Fibroblast of skin of abdomen (primary cell): ENCODE measurements at places on chromosomes 13 and 19.

DNA sequence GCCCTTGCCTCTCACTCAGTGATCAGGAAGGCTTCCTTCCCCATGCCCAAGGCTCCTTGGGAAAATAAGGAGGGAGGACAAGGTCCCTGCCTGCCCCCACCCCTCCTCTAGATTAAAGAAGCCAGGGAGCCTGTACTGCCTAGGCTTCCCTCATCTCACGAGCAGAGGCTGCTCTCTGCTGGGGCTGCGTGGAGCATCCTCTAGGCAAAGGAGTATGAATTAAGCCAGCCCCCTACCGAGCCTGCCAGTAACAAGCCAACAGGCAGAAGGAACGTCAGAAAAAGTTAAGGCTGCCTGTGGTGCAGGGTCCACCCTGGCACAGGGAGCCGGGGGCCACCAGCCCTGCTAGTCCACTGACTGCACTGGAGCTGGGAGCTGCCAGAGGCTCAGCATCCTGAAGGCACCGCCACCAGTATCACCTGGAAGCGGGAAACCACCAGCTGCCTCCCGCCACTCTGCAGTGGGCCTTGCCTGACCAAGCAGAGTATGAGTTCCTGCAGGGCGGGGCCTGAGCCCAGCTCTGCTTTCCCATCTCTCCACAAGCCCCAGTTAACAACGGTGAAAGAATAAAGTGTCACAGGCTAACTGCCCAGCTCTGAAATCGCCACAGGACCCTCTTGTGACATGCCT is 6.8 kb downstream of the NAPA start:
- no peak for DNase-seq

- DNase-seq: no peak
Measured at GRCh38 chr13:108621462-108621861, 7.9 kb upstream of the MYO16 start.

DNA sequence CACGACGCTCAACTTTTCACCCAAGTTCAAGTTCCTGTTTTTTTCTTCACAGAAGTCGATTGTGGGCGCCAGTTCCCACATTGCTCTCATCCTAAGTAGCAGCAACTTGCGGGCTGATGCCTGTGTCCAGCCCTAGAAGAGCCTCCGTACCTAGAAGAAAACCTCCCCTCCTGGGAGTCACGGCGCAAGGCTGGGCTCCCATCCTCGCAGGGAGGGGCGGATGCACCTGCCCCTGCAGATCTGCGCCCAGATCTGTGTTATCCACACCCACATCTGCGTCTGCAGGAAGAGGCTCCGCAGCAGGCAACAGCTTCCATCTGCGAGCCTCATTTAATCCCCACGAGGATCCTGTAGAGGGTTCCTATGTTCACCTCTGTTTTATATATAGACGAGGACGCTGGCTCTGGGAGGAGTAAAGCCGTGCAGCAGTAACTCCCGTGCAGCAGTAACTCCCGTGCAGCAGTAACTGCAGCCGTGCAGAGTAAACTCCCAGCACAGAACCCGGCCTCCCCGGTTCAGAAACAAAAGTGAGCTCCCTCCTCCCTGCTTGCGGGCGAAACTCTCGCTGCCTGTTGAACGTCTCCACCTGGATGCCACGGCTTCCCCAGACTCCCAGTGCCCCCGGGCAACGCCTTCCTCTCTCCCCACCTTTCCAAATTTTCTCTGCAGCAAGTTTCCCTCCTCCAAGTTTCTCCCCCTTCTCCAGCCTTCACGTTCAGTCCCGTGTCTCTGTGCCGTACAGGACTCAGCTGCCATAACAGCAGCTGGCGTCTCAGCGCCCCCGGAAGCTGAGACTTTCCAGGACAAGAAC is 23.5 kb upstream of the LAIR1 start:
- no peak for DNase-seq

- no peak for DNase-seq
Measured at GRCh38 chr13:20161951-20162300, 1.1 kb upstream of the GJA3 start.

DNA sequence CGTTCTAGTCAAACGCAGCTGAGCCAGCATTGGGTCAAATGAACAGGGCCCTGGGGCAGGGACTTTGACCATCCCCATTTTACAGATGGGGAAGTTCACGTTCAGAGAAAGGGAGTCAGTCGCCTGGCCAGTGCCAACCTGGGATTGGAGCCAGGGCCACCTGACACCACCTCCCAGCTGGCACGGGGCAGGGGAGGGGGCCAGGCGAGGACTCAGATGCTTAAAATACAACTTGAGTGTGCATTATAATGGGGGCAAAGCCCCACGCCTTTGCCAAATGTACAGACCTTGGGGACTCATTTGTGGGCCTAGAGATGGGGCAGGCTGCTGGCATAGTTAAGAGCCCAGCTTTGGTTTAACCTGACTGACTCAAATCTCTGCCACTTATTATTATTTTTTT is 14.6 kb downstream of the PRR12 start:
- DNase-seq: no peak

- peak; percentile 49 for DNase-seq
Measured at GRCh38 chr19:47863514-47863936, 4.5 kb downstream of the TPRX2 start.

- DNase-seq: no peak
Measured at GRCh38 chr13:41250993-41251392, 12.4 kb downstream of the MTRF1 start.

DNA sequence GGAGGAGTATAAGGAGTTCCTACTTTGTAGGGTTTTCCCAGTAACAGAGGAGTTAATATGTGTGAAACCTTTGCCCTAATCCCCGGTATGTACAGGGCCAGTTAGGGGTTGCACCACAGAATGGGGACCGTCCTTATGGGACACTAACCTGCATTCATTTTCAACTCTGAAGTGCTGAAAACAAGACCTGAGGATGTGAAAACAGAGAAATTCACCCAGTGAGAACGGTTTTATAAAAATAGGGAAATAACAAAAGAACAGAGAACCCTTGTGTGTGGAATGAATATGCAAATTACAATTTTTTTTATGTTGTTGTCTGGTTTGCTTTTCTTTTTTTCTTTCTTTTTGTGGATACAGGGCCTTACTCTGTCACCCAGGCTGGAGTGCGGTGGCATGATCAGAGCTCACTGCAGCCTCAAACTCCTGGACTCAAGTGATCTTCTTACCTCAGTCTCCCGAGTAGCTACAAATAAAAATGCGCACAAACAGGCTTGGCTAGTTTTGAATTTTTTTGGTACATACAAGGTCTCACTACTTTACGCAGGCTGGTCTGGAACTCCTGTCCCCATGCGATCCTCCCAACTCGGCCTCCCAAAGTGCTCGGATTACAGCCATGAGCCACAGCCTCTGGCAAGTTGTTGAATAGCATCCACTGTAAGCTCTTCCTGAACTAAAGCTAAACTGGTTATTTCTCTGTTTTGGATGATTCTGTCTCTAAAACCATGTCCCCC is 10.6 kb downstream of the CLC start:
- no peak for DNase-seq

DNA sequence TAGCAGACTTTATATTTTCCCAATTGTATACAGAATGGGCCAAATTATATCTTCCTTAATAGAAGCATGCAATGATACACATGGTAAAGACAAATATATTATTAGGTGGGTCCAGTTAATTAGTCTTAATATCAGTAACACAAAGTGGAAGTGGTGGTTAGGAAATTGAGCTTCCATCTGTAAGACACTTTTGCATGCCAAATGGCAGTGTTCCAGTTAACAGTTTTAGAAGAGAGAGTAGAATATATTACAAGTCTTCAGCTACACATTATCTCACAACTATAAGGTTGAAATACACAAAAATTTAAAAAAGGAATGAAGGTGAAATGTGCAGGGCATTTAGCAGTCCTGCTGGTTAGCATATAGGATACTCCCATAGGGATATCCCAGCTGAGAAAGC is 536.5 kb downstream of the PCDH9 start:
- no peak for DNase-seq

GRCh38 chr13:31967155-31967554 is 64.4 kb upstream of the FRY start:
- no peak for DNase-seq

GRCh38 chr19:5627395-5627904 is 4.6 kb downstream of the SAFB start:
- peak; percentile 65 for DNase-seq

GRCh38 chr13:97043302-97043701 is 49.0 kb upstream of the OXGR1 start:
- DNase-seq: peak; percentile 90

DNA sequence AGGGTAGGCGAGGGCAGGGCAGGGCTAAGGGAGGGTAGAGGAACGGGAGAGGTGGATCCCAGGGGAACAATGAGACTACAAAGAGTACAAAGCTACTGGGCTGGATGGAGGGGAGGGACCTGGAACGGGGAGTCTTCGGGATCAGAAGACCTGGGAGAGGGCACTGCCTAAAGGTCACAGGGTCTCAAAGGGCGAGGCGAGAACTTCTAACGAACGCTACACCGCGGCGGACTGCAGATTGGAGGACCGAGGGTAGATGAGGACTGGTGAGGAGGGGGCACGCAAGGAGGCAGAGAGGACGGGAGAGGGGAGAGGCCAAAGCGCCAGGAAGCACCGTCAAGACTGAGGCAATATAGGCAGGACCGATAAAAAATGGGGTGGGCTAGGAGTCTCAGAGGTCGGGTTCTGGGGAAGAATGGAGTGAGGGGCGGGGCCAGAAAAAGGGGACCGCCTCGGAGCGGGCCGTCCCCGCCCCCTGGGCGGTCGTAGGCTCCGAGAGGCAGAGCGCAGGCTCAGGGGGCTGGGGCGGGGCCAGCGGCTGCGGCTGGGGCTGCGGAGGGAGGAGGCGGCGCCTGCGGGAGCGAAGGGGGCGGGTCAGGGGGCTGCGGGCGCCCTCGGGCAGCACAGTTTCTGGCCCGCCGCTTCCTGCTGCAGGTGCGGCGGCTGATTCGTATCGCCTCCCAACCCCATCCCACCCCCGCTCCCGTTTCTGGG is 1.3 kb upstream of the KCNC3 start:
- peak; percentile 12 for DNase-seq

- peak; percentile 85 for DNase-seq
Measured at GRCh38 chr19:1266129-1266915, 2.8 kb upstream of the CIRBP start.

- no peak for DNase-seq
Measured at GRCh38 chr19:46470376-46470775, 987 bp downstream of the PNMA8A start.

- DNase-seq: peak; percentile 92
Measured at GRCh38 chr19:2603334-2603733, 99.2 kb downstream of the GNG7 start.

DNA sequence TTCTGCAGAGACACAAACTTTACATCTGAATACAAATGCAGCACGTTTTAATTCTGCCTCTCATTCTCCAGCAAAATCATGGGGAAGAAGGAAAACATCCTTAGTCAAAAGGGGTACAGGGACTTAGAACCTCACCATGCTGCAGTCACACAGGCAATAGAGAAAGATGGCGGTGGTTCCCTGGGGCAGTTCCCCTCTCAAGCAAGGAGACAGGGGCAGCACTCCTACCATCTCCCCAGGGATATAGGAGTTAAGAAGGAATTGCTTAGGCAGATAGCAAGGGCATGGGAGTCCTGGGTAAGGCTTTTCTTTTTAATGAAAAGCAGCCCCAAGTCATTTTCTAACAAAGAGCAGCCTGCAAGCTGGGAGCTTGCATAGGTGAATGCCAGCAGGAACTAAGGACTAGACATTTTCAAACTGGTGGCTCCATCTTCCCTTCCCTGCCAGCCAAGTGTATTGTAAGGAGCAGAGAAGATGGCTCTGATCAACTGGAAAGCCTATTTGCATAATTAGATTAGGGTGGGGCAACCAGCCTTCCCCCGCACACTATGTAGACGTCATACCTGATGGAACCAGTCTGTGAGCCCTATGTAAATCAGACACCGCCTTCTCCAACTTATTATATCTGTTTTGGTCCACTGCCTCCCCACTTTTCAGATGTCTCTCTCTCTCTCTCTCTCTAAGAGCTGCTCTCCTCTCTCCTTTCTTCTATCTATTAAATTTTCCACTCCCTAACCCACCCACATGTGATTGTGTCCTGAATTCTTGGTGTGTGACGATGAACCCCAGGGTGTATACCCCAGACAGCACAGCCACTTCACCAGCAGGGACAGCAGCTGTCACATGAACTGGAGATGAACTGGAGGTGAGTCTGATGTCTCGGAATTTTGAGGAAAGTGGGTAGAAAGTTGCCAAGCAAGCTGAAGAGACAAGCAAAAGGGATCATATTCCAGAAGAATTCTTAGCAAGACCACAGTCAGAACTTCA is 514.5 kb downstream of the IRS2 start:
- DNase-seq: peak; percentile 49

DNA sequence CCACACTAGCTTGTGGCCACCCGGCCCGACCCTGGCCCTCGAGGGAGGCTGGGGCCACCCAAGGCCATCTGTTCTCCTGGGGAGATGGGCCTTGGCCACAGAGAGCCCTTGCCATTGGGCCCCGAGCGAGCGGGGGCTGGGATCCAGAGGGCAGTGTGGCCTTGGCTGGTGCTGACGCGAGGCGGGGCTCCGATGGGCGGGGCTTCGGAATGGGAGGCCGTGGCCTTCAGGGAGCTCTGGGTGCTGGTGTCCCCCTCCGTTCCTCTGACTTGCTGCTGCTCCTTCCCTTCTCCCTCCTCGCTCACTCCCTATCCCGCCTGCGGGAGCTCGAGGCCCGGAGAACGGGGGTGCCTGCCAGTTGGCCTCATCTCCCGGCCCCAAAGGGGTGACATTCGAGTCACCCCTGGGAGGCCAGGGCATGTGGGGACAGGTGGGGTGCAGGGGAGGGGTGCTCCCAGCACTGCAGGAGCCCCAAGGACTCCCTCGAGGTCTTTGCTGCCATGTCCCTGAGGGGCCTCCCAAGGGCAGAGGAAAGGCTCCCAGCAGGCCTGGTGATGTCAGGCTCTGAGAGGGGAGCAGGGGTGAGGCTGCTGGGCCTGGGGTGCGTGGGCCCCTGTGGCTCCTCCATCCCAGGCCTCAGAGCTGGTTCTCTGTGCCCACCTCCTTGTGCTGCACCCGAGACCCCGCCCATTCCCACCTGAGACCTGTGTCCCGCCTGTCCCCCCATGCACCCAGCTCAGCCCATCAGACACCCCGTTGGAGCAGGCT is 4.2 kb downstream of the NCLN start:
- DNase-seq: no peak

- DNase-seq: no peak
Measured at GRCh38 chr13:112686987-112687386, 2.9 kb upstream of the ATP11A start.

DNA sequence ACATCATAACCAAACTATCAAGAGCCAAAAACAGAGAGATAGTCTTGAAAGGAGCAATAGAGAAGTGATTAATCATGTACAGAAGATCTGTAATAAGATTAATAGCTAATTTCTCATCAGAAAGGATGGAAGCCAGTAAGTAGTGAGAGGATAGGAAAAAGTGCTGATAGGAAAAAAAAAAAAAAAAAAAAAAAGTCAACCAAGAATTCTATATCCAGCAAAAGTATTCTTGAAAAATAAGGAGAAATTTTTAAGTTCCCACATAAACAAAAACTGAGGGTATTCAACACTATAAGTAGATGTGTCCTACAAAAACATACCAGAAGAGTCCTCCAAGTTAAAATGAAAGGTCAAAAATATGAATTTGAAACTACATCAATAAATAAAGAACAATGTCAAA is 218.7 kb upstream of the GPC6 start:
- no peak for DNase-seq

GRCh38 chr19:10580979-10581631 is 6.0 kb downstream of the AP1M2 start:
- DNase-seq: peak; percentile 87
